ENCODE measurements at places on chromosomes 3 and 15.
A peak's percentile ranks its signal among the peaks of the same experiment; 100 is the strongest.

DNA sequence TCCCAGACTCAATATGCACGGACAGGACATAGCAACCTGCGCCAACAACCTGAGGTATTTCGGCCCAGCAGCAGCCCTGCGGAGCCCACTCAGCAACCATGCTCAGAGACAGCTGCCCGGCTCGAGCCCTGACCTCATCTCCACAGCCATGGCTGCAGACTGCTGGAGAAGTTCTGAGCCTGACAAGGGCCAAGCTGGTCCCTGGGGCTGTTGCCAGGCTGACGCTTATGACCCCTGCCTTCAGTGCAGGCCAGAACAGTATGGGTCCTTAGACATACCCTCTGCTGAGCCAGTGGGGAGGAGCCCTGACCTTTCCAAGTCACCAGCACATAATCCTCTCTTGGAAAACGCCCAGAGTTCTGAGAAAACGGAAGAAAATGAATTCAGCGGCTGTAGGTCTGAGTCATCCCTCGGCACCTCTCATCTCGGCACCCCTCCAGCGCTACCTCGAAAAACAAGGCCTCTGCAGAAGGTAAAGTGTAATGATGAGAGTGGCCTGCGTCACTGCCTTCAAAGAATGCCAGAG, 25.5 kb downstream of the TMEM41A start:
- DNase-seq = no peak

DNA sequence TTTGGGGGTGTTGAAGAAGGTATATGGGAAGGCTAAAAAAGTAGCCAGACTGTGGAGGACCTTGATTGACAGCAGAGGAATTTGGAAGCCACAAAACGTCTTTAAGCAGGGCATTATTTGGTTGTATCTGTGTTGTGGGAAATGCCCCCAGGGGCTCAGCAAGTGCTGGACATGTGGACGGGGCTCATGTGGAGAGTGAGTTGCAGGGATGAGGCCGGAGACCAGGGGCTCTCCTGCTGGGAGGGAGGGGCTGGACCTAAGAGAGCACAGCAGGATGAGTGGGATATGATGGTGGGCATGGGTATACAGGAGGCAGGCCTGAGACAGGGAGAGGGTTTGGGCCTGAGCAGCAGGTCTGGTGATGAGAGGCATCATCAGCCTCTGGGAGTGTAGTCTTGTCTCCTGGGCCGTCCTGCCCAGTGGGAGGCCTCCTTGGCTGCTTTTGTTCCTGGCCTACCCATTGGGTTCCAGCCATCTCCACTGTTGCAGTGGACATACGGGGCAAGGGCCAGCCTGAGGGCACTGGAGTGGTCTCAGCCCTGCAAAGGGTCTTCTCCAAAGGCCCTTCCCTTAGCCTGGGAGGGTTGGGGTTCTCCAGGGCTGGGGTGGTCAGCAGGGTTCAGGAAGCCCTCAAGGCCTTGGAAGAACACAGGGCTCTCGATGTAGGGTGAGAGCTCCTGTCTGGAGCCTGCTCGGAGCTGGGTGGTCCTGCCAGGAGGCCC, 27.5 kb downstream of the ACAD9 start:
- DNase-seq = no peak

DNA sequence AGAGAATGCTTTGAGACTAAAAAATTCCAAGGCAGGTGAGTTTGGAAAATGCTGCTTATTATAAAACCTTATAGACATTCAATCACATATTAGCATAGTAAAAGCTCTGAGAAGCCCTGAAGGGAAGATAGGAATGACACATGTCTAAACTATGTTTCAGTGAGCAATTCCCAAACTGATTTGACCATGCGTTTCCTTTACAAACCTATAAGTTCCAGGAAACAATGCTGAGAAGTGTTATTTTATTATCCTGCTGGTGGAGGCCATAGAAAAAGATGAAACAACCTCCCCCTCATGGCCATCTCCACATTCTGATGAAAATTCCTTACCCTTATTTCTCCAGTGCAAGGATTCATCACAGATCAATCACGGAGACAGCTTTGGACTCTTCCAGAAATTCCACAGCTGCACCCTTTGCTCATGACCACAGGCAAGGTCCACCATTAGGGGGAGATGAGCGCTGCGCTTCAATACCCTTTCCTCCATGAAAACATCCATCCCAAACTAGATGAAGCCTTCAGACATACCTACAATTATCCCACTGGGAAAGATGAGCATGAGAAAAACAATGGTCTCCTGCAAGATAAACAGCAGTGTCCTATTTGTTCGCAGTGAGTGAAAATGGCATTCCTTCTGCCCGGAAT, 372.1 kb downstream of the MAGI1 start:
- no peak for DNase-seq

DNA sequence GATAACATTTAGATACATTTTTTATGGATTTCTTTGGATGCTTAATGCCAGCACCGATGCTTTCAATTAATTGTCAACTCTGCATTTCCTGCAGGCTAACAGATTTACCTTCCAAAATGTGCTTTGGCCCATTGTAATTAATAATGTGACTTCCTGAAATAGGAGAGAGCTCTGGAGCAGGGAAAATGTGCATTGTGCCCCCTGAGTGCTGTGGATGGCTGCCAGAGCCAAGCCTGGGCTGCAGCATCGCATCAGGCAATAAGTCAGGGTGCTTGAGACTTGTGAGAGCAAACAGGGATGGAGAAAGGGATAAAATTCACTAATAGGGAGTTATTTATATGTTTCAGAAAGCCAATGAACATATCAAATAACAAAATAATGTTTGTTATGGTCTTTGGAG, 133.8 kb downstream of the MOBP start:
- DNase-seq = no peak

GRCh38 chr3:64799606-64800005, 111.8 kb upstream of the ADAMTS9 start:
- DNase-seq = no peak

DNA sequence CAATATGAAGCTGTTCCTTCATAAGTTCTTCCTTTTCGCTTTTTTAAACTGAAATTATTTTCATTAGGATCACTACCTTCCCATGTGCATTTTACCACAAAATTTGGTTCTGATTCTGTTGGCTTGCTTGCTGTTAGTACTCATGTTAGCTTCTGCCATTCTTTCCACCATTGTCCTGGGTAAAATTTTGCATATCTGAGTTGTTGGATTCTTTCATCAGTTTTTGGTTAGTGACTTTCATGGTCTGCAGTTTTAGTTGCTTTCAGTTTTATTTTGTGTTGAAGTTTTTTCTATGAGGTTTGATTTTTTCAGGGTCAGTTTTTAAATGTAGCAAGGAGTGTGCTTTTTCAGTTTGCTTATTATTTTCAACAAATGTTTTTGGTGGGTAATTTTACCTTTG, 71.9 kb downstream of the SMAD3 start:
- no peak for DNase-seq

- no peak for DNase-seq
These were observed 34.5 kb downstream of the ZIC4 start for GRCh38 chr3:147371771-147372340.

DNA sequence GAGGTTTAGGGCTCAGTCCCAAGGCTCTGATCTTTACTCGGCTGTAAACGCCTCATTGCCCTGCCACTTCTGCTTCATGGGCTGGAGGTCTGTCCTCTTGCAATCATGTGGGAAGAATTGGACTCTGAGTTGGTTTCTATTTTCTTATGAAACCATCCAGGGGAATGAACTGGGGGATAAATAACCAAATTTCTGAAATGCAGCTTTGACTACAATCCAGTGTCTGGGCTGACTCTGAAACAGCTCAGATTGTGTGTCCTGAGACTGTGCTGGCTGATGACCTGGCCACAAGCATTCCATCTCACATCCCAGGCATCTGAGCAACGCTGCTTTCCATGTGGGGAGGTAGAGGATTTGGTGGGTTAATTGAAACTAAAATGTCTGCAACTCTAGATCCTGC, 71.0 kb upstream of the GALNT15 start:
- DNase-seq = no peak

GRCh38 chr3:126493739-126494138, 18.0 kb upstream of the ZXDC start:
- no peak for DNase-seq

DNA sequence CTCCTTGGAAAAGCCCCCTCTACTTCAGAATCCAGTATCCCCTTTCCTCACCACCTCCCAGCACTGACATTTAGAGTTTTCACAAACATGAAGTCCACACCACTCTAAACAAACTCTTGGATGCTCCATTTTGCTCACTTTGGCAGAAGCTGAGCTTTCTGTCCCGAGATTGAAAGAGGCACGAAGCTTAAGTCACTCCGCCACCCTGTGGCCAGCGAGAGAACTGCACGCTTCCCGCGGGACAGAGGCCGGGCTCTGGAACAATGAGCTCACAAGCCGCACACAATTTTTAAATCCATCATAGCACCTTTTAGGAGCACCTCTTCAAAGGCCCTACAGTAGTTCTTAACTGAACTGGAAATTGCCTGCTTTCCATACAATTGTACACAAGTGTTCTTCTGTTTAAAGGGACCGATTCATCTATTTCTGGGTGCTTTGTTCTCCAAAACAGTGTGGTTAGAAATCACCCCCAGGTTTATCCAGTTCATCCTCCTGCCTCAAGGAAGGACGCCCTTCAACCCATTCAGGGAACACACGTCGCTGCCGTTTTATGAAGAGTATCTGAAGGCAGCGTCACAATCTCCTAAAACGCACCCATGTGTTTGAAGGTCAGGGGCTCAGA, 226.1 kb downstream of the VPS13C start:
- peak; percentile 32 for DNase-seq

GRCh38 chr15:42155546-42156242, 742 bp downstream of the PLA2G4F start:
- DNase-seq = no peak

DNA sequence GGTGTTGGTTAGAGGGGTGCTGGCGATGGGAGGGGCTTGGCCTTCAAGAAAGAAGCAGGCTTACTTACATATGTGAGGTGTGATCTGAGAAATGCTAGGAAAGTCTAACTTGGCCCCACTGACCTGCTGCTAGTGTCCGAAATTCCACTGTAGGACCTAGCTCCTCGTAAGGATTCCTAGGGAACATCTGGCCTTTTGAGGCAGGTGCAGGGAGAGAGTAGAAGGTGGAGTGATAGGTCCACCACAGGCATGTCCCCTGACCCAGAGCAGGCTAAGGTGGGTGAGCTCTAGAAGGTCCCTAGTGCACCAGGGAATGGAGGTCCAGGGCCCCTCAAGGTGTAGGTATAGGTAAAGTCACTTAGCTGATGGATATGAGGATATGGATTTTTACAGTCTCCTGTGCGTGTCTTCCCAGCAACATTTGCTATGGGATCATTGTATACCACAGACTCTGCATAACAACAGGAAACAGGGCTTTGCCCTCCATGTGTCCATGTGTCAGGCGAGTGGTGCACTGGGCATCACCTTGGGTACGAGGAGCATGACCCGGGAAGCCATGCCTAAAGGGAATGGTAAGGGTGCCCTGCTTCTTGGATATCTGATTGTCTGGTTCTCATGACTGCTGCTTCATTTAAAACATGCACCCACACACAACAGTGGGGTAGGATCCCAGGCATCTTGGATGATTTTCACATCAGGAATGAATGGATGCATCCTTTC, 32.6 kb downstream of the POMGNT2 start:
- no peak for DNase-seq

DNA sequence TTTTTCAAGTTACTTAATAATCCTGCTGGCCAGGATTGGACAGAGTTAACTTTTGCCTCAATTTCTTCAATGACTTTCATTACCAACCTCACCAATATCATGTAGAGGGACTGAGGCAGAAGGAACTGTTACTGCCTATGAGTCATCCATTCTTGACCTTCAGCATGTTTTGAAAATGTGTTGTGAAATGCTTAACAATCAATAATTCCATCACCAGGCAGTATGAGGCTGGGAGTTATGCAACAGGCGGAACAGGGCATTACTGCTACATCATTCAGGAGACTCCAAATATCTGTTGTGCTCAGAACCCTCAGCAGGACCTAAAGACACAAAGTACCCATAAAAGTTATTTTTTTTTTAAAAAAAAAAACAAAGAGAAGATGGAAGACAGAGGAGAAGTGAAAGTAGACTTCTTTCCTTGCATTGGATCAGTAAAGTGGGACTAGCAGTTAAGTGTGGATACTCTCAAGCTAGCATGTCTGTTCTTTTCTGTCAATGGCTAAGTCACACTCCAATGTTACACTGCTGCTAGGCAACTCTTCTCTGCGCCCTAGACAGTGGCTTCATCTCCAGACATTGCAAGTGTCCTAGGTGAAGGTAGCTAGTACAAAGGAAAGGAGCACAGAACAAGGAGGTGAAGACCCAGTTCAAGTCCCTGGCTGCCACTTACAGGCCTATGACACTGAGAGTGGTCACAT, 184.9 kb upstream of the LPP start:
- DNase-seq = peak; percentile 50

DNA sequence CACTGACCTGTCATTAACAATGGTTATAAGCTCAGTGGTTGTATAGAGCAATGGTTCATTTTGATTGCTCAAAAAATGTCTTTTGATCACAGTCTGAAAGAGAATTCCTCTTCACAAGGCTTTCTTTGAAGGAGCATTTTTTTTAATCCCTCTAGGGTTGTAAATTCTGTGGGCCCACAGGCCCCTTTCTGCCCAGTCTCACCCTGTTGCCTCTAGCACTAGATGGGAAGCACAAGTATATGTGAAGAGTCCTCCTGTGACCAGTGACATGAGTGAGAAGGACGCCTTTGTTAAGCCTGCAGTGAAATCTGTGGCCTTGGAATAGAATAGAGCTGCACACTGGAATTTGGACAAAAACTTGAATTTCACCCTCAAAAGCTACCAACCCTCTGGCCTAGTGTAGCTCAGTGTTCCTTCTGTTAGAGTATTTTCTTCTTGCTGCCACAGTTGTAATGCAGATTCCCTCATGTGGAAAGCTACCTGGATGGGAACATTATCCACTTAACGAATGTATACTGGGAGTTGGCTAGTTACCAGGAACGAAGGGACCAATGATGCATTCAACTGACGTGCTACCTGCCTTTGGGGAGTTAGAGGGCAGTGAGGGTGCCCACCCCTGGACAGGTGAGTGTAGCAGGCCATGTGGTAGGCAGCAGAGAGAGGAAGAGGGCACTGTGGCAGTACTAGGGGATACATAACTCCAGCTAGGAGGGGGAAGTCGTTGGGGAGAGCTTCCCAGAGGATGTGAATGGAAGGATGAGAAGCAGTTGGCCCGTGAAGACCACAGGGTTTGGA, 28.3 kb upstream of the RYR3 start:
- DNase-seq = no peak

- DNase-seq = no peak
These were observed 93.7 kb upstream of the GK5 start for GRCh38 chr3:142319094-142319493.

- no peak for DNase-seq
These were observed 105.1 kb downstream of the MEX3B start for GRCh38 chr15:81940467-81941451.

- no peak for DNase-seq
These were observed 41.7 kb upstream of the PRR23E start for GRCh38 chr3:127151251-127151564.

DNA sequence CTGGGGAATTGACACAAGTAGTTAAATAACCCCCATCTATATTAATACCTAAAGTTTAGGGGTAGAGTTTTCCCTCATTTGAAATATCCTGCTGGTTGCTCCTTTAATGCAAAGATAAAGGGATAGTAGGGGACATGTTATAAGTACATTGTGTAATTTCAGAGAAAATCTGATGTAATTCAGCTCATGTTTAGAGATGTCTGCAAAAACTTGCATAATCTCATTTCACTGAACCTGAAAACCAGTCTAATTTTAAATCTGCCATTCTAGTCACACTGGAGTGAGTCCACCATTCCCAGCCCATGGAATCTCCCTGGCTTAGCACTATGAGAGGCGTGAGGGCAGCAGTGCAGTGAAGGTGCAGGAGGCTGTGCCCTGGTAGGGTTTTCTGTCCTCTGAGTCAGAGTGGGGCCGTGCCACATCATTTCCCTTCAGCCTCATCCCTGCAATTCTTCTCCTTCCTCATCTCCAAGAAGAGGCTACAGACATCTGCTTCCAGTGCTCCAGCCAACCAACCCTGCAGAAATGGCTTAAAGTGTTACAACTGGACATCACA, 246.3 kb upstream of the UMPS start:
- no peak for DNase-seq
